ENCODE measurements at places on chromosomes 7 and 10.

- peak; percentile 75 for DNase-seq
Measured at GRCh38 chr10:100730725-100731406, 14.5 kb upstream of the PAX2 start.

GRCh38 chr7:44580945-44581878 is 819 bp downstream of the TMED4 start:
- no peak for DNase-seq

DNA sequence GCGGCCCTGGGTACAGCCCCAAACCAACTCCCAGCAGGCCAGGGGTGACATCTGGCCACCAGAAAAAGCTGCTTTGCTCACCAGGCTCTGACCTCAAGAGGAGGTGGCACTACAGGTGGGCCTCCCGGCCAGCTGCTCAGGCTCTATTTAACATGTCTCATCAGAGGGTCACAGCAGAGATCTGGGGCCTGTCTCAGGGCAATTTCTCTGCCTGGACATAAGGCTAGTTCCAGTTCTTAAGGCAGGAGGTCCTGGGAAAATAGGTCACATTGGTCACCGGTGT is 88.6 kb downstream of the GFRA1 start:
- no peak for DNase-seq

- no peak for DNase-seq
Measured at GRCh38 chr10:49426490-49427360, 30.8 kb upstream of the DRGX start.

GRCh38 chr10:7647062-7647664 is 19.6 kb downstream of the ITIH5 start:
- DNase-seq: no peak

GRCh38 chr7:112556633-112557032 is 75.8 kb downstream of the LSMEM1 start:
- no peak for DNase-seq

- no peak for DNase-seq
Measured at GRCh38 chr7:101969997-101970585, 152.7 kb downstream of the CUX1 start.

GRCh38 chr7:23220690-23221305 is 25.8 kb upstream of the GPNMB start:
- no peak for DNase-seq

GRCh38 chr10:72688208-72688651 is 3.7 kb upstream of the MCU start:
- no peak for DNase-seq

DNA sequence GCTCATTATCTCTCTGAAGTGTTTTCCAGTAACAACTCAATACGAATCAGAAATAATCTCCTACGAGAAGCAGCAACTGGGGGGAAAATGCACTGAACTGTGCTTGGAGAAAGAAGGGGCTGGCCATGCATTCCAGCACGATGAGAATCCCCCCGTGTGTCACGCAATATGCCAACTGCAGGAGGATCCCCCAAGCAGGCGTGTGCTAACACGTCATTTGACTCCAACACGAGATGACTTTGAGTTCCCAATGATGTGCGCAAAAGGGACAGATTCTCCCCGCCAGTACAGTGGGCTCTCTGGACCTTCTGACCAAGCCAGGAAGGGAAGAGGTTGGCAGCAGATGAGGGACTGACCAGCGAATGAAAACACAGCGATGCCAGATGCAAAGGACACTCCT is 105.5 kb downstream of the KCNMA1 start:
- DNase-seq: peak; percentile 39

- DNase-seq: no peak
Measured at GRCh38 chr10:75358835-75359421, 42.6 kb downstream of the ZNF503 start.

DNA sequence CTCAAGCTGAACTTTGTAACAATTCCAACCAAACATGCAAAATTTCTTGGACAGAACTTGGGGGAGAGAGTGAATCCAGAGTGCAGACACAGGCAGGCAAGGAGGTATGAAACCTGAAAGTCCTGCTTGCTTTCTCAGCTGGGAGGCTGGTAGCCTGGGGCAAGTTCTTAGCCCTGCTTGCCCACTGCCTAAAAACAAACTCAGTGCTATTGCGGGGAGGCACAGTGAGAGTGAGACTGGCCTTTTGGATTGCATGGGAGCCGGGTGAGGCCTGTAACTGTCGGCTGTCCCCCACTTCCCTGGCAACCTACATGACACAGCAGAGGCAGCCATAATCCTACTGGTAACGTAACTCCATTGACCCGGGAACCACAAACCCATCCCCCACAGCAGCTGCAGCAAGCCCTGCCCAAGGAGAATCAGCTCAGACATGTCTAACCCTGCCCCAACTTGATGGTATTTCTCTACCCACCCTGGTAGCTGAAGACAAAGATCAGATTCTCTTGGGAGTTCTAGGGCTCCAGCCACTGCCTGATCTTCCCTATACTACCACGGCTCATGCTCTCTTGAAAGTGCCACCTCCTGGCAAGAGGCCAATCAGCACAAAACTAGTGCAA is 663.6 kb downstream of the GRM8 start:
- DNase-seq: no peak

GRCh38 chr10:75708060-75708459 is 276.6 kb downstream of the LRMDA start:
- peak; percentile 29 for DNase-seq

DNA sequence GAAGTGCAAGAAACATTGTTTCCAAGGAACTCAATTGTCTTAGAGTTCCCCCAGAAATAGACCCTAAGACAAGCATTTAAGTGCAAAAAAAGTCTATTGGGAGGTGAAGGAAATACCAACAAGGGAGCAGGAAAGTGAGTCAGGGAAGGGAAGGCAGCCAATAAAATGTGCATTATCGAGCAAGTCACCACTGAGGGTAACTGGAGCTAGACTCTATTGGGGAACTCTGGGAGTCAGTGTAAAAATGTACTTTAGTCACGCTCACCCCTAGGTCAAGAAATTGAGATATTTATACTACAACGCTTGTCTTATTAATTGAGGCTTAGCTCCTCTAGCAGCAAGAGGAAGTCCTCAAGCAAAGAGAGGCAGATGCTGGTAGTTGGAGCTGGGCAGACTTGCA is 137.7 kb downstream of the RTKN2 start:
- DNase-seq: no peak

GRCh38 chr10:127973791-127974311 is 66.9 kb downstream of the PTPRE start:
- DNase-seq: no peak

- no peak for DNase-seq
Measured at GRCh38 chr7:103346396-103346795, 1.0 kb upstream of the PSMC2 start.

GRCh38 chr7:117669818-117670217 is 190.0 kb downstream of the CFTR start:
- DNase-seq: no peak

GRCh38 chr10:34089253-34089652 is 725.8 kb downstream of the PARD3 start:
- peak; percentile 52 for DNase-seq

- DNase-seq: peak; percentile 63
Measured at GRCh38 chr10:3666525-3667302, 118.3 kb downstream of the KLF6 start.

DNA sequence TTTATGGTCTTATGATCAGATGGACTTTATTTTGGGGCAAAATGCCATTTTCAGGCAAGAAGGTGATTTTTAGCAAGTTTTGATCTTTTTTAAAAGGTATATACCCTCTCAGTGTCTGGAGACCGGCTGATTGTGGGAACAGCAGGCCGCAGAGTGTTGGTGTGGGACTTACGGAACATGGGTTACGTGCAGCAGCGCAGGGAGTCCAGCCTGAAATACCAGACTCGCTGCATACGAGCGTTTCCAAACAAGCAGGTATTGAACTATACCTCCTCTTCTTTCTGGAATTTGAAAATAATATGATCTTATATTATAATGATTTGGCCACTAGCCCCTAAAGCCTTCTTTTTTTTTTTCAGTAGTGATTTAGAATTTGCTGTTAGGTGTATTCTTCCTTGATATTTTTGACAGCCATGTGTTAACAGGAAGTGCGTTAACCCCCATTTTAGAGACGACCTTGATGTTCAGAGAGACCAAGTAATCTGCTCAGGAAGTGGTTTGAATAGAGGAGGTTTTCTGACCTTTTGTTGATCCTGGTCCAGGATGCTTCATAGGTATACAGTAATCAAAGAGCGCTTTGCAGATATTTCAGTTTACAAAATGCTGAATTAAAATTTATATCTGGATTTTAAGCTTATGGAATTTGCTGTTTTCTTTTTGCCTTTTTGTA is 6.2 kb downstream of the BUB3 start:
- no peak for DNase-seq

DNA sequence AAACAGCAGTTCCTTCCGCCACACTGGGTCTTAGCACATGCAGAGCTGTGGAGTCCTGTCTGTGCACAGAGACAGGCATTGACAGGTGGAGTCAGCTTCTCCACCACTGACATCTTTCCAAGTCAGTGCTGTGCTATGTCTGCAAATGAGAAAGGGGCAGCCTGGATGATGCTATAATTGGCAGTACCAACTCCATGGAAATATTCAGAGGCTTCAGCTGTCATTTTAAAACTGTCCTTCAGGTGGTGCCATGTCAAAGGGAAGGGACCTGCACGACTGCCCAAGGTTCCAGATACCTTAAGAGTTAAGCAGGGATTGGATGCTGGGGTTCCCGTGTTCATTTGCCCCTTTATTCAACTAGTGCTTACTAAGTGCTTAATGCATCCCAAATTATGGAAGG is 258.0 kb upstream of the PRKCQ start:
- DNase-seq: peak; percentile 6

GRCh38 chr7:50792342-50793119 is 9.8 kb upstream of the GRB10 start:
- no peak for DNase-seq

DNA sequence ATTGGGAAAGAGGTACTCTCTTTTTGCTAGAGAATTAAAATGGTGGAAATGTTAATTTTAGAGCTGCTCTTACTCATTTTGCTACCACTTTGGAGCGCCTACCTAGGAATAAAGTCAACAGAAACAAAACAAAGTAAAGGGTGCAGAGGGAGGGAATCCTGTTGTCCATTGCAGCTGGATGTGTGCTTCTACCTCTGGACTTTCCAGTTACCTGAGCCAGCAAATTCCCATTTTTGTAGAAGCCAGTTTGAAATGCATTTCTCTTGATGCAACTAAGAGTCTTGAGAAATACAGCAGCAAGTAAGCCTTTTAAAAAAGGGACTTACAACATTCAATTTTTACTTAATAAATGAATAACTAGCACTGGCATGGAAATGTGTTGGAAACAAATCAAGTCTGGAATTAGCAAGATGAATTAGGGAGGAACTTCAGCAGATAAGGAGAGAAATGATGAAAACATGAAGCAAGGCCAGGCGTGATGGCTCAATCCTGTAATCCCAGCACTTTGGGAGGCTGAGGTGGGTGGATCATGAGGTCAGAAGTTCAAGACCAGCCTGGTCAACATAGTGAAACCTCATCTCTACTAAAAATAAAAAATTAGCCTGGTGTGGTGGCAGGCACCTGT is 113.5 kb upstream of the CTTNBP2 start:
- DNase-seq: no peak

- DNase-seq: no peak
Measured at GRCh38 chr10:47159361-47160260, 140.4 kb upstream of the GDF10 start.

DNA sequence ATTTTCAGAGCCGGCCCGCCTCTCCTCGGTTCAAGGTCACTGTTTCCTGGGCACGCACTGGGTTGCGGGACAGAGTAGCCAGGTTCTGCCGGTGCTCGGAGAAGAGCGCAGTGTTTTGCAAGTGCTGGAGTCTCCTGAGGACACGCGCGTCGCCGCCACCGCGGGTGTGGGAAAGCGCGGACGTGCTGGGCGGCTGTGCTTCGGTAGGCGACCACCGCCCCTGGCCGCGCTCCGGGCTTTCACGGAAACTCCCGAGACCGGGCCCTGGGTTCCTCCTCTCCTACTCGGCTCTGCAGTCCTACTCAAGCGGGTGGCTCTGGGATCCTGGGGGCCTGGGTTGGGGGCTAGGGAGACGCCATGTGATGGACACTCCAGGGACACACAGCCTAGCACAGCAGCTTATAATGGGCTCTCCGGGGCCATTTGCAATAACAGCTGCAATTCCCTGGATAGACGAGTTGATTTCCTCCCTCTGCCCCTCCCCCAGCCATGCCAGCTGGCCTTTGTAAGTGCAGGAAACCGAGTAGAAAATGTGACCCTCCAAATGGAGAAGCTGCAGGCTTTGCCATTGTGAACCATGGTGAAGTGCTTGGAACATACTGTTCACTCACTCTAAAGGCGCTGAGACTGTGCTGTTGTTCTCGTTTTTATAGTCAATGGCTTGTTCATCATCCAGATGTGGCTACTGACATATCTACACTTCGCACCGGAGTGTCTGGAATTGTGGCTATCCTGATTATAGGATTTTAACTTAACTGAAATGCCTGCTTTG is 2.1 kb downstream of the FRAT1 start:
- peak; percentile 88 for DNase-seq

DNA sequence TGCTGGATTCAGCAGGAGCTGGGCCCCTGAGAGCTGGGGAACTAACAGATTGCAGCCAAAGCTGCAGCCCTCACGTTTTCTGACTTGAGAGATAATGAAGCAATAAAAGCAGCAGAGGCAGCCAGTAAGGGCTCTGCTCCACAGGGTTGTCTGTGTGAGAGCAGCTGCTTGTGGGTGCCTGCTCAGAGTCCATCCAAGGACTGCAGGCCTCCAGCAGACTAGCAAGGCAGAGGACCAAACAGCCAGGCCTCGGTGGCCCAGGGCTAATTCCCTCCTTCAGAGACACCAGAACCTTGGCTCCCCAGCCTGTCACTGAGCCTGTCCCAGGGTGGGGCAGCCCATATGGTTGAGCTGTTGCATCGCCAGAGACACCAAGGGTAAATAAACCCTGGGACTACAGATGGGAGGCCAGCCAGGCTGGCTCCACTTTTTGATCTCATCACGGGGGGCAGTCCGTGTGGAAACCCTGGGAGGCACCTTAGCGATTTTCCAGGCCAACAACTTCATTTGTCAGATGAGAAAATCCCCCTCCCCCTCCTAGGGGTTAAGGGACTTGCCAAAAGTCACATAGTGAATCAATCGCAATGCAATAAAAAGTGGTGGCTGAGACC is 229.2 kb downstream of the WDR11 start:
- DNase-seq: peak; percentile 32

GRCh38 chr10:121179006-121179405 is 327.8 kb downstream of the WDR11 start:
- DNase-seq: no peak

DNA sequence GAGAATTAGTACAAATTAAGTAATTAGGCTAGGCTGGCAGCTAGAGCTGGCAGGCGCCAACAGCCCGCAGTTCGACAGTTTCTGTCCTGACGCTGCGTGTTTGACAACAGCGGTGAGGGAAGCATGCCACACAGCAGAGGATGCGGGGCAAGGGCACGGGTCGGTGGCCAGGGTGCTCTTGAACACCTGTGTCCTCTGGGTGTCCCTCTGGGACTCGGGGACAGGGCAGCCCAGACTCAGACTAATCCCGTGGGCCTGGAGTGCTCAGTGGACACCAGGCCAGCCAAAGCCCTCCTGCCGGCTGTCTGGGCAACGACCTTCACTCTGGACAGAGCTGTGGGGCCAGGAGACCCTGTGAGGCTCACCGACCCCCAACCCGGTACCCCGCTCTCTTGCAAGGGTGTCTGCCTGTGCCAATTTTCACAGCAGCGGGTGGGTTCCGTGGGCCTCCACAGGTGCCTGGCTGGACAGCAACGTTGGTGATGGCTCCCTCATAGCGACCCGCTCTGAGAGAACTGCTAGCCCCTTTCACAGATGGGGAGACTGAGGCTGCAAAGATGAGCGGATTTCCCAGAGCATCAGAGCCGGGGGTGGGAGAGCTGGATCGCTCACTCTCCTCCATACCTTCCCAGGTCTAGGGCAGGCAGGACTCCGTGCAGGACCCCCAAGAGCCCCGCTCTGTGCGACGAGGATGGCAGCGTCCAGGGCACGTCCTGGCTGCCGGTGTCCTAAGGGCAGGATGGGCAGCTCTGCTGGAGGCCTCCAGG is 48.5 kb downstream of the FOXL3 start:
- no peak for DNase-seq

GRCh38 chr10:93468461-93469213 is 13.5 kb downstream of the MYOF start:
- DNase-seq: no peak
